Stimulated activated CD8-positive, alpha-beta memory T cell treated with anti-CD3 and anti-CD28 coated beads, Interleukin-7, amount 100 ng/mL, for 1 hour (primary cell): ENCODE measurements at places on chromosomes 7 and 10.

- DNase-seq = no peak
Observed at GRCh38 chr10:96724621-96725020, 4.3 kb upstream of the PIK3AP1 start.

GRCh38 chr10:87739703-87740102, 78.3 kb downstream of the ATAD1 start:
- DNase-seq = no peak

DNA sequence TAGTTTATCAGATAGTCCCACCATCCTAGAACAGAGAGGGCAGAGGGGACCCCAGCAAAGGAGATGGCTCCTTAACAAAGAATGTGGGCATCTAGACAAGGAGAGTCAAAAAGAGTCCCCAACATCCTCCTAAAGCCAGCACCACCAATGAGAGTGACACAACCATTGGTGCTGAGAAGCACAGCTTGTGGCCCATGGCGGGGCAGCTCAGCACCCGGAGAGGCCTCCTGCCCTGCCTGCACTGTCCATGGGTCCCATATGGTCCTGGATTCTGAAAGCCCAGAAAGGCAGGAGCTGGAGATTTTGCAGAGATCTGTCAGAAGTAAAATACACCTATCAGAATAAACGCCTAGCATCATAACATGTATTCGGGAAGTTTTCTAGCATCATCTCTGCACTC, 311.8 kb upstream of the ZNF32 start:
- no peak for DNase-seq

GRCh38 chr10:46559231-46559671, 2.8 kb upstream of the GPRIN2 start:
- DNase-seq = no peak

DNA sequence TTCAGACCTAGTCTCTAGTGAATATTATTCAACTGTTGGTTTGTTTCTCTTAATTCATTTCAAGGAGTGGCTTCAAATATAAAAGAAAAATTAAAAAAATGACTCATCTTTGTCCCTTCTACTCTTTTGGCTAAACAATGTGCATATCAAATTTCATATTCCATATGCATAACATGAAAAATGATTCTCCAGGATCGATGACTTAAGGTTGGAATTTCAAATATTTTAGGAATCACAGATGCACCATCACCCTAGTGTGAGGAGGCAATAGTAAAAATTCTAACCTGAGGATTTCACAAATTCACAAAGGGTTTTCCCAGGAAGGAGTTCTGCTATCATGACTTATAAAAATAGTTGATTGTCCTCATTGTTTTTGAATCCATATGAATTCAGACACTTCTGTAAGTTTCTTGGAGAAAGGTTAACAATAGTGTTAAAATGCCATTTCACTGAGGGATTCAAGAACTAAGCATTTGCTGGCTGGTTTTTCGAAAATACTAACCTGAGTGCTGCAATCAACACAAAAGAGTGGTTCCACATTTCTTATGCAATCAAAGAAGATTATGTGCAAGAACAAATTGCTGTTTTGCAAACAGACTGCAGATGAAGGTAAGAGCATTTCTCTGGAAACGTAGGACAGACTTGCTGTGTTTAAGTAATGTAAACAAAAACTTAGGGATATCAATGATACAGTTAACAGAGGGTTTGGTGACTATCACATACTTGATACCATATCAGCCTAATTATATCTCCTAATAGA, 547.5 kb upstream of the LRRTM3 start:
- DNase-seq = no peak

GRCh38 chr7:67045496-67045995, 48.9 kb downstream of the TYW1 start:
- no peak for DNase-seq

DNA sequence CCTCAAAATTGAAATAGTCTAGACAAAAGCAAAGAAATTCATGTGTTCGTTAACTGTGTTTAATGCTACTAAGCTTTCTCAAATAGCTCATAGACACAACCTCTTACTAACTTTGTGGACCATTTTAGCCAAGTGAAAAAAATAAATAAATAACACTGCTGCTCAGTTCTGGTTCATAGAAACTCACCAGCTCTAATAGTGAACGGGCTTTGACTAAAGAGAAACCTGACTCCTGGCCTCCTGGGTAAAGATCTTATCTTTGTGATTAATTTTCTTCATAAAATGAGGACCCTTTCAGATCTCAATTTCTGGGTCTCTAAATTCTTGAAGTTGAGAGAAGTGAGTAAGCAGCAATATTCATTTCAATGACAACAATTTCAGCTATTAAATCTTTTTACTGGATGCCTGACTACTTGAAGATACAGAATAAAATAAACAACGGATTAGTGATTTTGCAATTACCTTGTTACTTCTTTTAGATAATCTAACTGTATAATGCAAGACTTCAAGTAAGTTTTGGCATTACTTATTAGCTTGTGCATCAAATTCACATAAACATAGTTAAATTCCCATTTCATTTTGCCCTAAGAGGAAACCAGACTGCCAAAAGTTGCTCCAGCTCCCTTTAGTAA, 3.1 kb downstream of the CADPS2 start:
- no peak for DNase-seq

- no peak for DNase-seq
Observed at GRCh38 chr10:60044971-60045370, 138.6 kb upstream of the CCDC6 start.

DNA sequence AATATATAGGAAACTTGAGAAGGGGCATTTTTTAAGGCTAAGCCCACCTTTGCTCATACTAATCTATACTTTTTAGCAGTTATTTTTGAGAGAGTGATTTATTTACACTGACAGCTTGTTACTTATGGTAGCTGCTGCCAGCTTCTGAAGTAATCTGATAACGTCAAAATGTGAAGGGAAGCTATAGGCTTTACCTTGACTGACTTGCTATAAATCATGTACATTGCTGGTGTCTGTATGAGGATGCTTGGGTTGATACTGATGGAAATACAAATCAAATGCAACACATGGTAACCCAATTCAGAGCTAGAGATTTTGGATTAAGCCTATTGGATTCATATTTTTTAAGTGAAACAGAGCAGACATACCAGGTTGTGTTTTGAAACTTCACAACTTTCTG, 299.4 kb downstream of the LRMDA start:
- DNase-seq = no peak

- no peak for DNase-seq
Observed at GRCh38 chr7:2878306-2878705, 34.2 kb upstream of the GNA12 start.

DNA sequence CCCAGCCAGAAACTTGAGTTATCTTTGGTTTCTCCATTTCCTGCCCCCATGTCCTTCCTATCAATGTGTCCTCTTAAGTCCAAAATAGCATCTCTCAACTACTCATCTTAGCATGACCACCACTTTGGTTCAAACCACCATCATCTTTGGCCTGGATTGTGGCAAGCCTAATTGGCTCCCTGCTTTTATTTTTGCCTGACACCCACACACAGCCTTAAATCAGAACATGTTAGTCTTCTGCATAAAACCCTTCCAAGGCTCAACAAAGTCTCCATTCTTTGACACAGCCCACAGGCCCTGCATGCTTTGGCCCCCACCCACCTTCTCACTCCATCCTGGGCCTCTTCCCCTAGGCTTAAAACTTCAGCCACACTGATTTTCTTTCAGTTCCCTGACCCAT, 2.0 kb upstream of the TSPAN14 start:
- no peak for DNase-seq

GRCh38 chr10:77844713-77845445, 81.7 kb downstream of the DLG5 start:
- DNase-seq = no peak

- no peak for DNase-seq
Observed at GRCh38 chr7:20402747-20403230, 72.1 kb downstream of the ITGB8 start.

GRCh38 chr10:110101464-110102144, 93.8 kb downstream of the ADD3 start:
- DNase-seq = no peak

GRCh38 chr7:32142649-32143048, 72.4 kb upstream of the PDE1C start:
- no peak for DNase-seq

DNA sequence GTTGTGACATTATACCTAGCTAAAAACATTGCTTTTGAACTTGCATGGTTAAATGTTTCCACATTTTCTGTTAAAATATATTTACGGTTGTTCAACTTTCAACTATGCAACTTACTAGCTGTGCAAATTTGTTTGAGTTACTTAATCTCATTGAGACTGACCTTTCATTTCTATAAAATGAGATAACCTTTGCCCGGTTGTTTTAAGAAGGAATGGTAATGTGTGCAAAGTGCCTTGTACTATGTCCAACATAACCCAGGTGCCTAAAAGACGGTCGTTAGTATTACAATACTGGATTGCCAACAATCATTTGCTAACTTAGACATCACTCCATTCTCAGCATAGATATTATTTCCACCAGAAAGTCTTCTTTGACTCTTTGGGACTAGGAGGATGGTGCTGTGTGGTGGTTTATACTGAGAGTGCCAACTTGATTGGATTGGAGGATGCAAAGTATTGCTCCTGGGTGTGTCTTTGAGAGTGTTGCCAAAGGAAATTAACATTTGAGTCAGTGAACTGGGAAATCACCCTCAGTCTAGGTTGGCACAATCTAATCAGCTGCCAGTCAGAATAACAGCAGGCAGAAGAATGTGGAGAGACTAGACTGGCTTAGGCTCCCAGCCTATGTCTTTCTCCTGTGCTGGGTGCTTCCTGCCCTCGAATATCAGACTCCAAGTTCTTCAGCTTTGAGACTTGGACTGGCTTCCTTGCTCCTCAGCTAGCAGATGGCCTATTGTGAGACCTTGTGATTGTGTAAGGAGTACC, 85.2 kb upstream of the PDSS1 start:
- DNase-seq = no peak

DNA sequence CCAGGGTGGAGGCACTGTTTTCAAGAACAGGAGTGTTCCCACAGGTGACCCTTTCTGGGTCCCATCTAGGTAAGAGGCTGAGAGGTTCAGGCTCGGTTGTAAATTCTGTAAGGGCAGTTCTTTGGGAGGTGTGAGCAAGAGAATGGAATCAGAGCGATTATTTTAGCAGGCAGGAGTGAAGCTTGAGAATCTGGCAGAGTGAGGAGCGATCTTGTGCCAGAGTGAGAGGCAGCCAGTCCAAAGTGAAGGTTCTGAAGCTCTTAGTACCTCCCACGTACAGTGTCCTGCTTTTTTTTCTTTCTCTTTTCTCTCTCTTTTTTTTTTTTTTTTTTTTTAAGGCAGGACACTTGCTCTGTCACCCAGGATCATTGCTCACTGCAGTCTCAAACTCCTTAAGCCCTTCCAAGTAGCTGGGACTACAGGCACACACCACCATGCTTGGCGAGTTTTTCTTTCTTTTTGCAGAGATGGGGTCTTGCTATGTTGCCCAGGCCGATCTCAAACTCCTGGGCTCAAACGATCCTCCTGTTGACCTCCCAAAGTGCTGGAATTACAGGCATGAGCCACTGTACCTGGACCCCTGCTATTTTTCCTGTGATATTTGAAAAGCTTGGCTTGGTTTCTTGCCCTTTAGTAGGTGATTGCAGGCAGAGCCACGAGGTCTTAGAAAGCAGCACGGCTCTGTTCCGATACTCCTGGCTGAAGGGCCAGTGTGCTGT, 10.9 kb downstream of the POR start:
- no peak for DNase-seq

- DNase-seq = no peak
Observed at GRCh38 chr10:44860811-44861736, 50.1 kb upstream of the TMEM72 start.

DNA sequence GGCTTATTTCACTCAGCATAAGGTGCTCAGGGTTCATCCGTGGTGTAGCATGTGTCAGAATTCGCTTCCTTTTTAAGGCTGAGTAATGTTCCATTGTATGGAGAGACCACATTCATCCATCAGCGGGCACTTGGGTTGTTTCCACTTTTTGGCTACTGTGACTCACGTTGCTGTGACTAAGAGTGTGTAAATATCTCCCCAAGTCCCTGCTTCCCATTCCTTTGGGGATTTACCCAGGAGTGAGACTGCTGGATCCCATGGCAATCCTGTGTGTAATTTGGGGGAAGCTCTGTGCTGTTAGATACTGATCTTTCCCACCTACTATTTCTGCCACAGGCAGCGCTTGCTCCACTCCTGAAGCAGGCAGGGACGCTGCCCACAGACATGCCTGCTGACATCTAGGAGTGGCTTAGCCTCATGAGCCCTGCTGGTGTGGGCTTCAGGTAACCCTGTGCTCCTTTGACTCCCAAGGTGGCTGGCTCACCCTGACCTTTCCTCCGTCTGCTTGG, 346.0 kb downstream of the FRMD4A start:
- DNase-seq = no peak

DNA sequence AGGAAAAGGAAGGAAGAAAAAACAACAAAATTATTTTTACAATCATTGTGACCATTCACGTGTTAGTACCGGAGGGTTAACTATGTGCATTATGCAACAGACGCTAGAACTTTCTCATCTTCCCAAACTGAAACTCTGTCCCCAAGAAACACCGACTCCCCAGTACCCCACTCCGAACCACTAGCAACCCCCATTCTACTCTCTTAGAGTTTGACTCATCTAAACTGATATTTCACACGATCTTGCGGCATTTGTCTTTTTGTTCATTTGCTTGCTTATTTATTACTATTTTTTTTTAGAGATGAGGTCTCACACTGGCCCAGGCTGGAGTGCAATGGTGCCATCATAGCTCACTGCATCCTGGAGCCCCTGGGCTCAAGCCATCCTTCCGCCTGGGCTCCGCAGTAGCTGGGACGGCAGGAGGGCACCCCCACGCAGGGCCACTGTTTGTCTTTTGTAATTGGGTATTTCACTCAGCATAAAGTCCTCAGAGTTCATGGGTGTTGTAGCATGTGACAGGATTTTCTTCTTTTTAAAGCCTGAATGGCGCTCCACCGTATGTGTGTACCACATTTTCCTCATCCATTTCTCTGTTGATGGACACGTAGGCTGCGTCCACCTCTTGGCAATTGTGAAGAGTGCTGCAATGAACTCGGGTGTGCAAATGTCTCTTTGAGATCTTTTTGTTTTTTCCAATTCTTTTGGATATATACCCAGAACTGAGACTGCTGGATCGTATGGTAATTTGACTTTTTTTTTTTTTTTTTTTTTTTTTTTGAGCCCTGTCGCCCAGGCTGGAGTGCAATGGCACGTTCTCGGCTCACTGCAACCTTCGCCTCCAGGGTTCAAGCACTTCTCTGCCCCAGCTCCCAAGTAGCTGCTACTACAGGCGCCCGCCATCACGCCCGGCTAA, 9.5 kb downstream of the MNX1 start:
- no peak for DNase-seq

DNA sequence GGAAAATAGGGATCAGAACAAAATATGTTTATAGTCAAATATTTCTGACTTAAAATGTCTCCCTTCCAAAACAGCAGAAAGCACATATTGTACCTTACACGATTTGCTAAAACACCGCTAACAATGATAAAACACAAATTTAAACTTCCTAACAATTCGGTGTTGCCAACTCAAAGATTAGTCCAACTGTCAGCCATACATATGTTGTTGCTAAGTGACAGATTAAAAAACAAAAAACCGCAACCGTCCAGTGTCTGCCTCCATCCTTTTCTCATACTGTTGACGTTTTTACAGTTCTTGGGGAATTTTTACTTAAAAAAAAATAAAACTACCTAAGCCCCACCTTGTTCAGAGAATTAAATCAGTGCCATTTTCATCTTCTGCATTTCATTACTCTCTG, 118.0 kb downstream of the RAB11FIP2 start:
- no peak for DNase-seq

- DNase-seq = no peak
Observed at GRCh38 chr7:108614896-108615295, 45.2 kb downstream of the DNAJB9 start.

GRCh38 chr7:118305671-118306070, 81.2 kb downstream of the ANKRD7 start:
- no peak for DNase-seq

- DNase-seq = no peak
Observed at GRCh38 chr7:103929901-103930311, 59.6 kb downstream of the RELN start.

- no peak for DNase-seq
Observed at GRCh38 chr7:148754912-148755311, 56.2 kb downstream of the CUL1 start.
